Stimulated activated CD8-positive, alpha-beta memory T cell treated with anti-CD3 and anti-CD28 coated beads, Interleukin-15, amount 100 ng/mL, for 48 hours (primary cell): ENCODE measurements at places on chromosomes 4 and X.

DNA sequence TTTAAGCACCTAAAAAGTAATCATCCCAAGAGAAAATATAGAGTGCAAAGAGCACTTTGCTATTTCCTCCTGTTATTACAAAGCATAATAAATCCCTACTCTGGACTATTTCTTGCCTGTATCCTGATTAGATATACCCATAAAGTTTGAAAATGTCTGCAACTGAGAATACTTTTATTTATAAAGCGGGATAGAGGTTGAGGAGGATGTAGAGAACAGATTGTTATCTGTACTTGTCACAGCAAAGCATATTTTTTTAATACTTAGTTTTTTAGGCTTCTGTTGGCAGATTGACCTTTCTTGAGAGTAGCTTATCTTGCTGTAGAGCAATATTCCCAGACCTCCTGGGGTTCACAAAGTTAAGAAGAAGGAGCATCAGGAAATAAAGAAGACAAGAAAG, 396.1 kb downstream of the KCNIP4 start:
- no peak for DNase-seq

- no peak for DNase-seq
These were observed 34.5 kb downstream of the RPS6KA6 start for GRCh38 chrX:84153538-84153937.

GRCh38 chr4:99437723-99438404, 2.7 kb upstream of the ADH7 start:
- no peak for DNase-seq

DNA sequence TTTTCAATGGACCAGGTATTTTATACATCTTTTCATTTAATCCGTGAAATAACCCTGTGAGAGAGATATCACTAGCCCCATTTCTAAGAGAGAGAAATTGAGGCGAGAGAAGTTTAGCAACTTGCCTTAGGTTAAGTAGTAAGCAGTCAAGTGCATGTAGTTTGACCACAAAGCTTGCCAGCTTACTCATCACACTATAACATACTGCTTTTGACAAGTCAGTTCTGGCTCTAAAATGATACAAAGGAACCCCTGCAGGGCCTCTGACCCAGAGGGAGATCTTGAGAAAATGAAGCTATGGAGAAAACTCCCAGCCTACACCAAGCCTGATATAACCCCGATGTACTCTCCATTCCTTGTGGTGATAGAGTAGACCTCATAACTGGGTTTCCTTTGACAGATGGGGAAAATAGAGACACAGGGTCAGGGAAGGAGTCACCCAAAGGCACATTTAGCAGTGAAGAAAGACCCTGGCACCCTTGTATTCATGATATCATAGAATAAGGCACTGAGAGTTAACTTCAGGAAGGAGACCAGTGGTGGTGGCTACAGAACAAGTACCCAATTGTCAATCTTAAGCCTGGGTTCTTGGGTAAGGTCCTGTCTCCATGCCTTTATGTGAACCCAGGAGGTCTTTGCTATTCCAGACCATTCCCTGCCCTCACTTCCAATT, 60.2 kb upstream of the MSN start:
- DNase-seq, result no peak

GRCh38 chr4:24794916-24795665, at the start of gene SOD3:
TSS of gene SOD3 (plus strand) at chr4:24795573. CDS start at chr4:24799522, 3,949 bp downstream.
- no peak for DNase-seq

- DNase-seq, result no peak
These were observed 3.7 kb upstream of the IGFBP7 start for GRCh38 chr4:57113870-57114269.

- no peak for DNase-seq
These were observed 16.8 kb downstream of the APBB2 start for GRCh38 chr4:41197495-41197894.

DNA sequence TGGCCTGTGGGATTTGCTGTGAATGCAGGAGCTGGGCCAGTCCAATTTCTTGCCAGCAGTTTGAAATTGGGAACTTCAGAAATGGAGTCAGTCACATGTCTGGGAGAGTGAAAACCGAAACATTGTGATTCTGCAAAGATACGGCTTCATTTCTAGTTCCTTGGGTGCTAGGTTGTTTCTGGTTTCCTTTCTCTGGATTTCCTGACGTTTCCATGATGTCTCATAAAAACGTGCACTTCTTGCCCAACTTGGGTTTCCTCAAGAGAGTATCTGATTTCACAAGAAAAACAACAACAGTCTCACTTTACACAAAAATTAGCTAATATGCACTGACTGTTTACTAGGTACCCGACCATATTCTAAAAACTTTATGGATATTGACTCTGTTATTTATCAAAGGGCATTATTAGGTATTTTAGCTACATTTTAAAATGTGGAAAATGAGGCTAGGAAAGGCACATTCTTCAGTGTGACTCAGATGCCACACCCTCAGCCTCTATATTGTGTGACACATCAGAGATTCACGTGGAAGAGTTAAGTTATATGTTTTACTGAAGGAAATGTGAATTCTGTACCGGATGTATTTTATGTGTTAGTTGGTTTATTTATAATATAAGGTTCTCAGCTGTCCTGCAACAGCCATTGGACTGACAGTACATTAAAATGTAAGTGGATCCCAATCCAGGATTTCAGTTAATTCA, 225.0 kb upstream of the PUDP start:
- no peak for DNase-seq

DNA sequence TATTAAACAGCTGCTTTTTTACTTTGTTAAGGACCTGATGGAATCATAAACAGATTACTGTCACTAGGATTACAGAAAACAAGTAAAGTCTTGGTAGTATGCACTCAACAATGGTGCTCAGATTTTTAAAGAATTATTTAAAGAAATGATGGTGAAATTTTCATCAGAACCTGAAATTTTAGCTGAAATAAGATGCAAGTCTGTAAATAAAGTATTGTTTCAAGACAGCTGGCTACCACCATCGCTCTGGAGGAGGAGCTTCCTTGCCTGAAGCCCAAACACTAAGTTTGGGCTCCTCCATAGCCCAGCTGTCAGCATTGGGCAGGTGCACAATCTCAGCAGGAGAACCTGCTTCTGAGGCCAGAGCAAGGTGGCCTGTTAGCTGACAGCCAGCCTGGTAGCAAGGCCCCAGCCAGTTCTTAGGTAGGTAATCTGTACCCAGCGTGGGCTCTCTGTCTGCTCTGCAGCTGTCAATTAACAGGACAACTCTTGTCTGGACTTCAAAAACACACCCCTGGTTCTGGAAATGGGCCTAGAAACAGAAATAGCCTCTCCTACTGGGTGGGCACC, 4.6 kb downstream of the GAB1 start:
- DNase-seq, result no peak

- DNase-seq, result no peak
These were observed 495.2 kb downstream of the PDGFC start for GRCh38 chr4:156476359-156476758.

- DNase-seq, result no peak
These were observed 222.6 kb downstream of the ENOX2 start for GRCh38 chrX:130680164-130681035.

DNA sequence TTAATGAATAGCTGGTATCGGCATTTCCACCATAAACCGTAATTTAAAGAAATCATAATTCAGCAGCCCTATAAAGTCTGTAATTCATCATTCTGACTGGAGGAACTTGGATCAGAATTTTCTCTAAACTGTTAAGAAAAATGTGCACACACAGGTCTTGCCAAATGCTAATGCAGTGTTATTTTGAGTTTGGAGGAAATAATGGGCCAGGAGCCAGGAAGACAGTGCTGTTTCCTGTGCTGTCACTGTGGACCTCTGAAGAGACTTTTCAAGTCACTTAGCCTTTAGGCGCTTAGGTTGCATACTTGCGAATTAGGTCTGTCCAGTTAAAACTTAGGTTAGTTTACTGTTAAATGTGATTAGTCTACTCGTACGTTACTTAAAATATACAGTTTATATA, 137.5 kb upstream of the ANXA3 start:
- no peak for DNase-seq

DNA sequence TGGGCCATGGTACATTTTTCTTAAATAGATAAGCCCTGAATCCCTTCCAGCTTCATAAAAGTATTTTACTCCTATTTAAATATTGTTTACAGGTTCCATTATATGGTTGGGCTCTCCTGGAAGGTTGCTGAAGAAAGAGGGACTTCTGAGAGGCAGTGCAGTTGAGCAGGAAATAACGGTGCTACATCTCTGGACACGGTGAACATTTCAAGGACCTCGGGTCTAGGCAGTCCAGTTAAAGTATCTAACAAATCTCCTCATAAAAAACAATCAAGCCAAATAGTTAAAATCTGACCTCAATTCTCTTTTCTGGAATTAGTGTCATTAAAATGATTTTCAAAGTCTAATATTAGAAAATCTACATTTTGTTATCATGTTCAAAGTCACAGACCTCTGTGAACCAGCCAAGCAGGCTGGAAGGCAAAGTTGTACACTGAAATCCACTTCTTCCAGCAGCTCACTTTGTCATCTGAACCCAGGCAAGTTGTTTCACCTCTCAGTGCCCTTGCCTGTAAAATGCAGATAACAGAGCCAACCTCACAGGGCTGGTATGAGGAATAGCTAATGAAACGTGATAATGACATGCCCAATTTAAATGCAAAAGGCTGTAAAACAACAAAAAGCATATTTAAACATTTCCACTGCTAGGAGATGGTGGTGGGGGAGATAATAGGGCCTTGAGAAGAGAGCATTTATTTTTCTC, 267.0 kb upstream of the KLF3 start:
- no peak for DNase-seq

DNA sequence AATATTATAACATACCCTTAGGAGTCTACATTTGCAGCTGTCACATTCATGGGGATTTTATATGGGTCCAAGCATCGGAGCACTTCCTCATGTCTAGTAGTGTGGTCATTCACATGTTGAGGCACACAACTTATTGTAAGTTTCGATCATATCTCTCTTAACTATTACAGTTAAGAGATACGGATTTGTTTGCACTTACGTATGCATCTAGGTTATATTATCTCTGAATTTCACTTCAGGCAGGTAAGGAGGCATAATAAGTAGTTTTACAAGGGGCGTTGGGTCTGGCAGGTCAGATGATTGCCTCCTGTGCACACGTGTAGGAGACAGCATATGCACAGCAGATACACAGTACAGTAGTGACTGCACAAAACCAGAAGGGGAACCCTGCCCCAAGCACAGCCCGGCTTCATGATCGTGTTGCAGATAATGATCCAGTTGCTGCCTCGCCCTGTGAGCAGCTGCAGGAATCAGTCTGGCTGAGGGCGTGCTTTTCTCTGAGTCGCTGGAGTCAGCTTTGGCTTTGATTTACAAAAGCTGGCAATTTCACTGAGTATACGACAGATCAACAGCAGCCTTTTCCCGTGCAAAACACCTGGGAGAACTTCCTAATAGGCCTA, 302.9 kb upstream of the GATB start:
- DNase-seq, result no peak

GRCh38 chr4:18480342-18480741, 458.8 kb upstream of the LCORL start:
- DNase-seq, result no peak

DNA sequence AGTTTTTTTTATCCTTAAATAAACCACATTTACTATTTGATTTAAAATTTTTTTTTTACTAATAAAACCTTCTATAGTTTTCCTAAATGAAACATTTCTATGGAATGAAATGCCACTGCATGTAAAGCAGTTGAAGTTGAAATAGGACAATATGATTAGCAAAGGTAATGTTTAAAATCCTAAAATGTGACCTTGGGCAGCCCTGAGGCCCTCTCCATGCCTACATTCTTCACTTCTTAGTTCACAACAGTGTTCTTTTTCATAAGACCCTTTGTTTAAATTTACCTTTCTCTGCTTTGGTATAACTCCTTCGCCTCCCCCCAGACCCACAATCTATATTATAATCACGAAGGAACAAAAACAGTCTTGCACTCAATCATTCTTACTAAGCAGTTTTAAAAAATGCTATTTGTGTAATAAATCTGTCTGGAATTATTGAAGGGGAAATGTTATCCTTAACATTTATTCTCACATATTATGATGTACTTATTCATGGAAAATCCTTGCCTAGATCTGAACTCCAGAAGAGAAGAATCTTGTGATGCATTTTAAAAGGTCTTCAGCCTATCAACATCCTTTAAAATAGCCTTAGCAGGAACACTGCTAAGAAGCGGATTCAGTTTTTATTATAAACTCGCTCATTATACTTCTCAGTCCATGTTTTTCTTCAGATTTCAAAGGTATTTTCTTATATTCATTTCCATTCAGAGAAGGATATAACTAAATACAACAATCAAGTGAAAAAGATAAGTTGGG, 124.6 kb upstream of the NAP1L5 start:
- DNase-seq, result no peak

- no peak for DNase-seq
These were observed 119.4 kb upstream of the SORBS2 start for GRCh38 chr4:185931375-185931774.

- no peak for DNase-seq
These were observed 204.9 kb downstream of the SMARCA1 start for GRCh38 chrX:129318375-129318774.

- no peak for DNase-seq
These were observed 243.5 kb downstream of the GPAT3 start for GRCh38 chr4:83779103-83780052.

DNA sequence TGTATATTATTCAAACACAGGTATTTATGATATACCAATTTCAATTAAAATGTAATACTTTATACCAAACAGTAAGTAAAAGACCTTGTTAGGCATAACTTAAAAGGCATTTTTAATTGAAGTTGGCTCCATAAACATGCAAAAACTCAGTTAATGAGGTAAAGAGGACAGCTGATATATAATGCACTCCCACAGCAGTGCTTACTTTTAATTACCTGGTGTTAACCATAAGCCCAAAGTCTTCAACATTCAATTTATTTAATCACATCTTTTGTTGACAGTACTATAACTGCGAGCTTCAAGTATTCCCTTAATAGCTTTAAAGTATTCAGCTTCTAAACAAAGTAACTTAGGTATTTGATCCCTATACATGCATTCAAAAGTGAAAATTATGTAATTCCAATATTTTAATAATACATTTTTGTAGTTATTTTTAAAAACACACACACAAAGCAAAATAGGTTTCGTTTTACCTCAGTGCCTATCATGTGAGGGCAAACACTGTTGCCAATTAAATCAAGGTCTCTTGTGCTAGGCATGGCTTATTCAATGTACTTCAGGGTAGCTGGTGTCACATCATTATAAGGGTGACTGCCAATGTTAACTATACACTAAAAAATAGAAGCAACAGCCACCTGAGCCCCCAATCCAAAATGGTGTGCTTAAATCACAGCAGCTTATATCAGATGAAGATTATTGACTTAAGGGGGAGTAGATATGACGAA, 197.1 kb downstream of the LRBA start:
- DNase-seq, result no peak

GRCh38 chrX:132775263-132775823, 183.1 kb downstream of the HS6ST2 start:
- DNase-seq, result no peak

GRCh38 chr4:171947400-171947799, 134.2 kb downstream of the GALNTL6 start:
- no peak for DNase-seq

DNA sequence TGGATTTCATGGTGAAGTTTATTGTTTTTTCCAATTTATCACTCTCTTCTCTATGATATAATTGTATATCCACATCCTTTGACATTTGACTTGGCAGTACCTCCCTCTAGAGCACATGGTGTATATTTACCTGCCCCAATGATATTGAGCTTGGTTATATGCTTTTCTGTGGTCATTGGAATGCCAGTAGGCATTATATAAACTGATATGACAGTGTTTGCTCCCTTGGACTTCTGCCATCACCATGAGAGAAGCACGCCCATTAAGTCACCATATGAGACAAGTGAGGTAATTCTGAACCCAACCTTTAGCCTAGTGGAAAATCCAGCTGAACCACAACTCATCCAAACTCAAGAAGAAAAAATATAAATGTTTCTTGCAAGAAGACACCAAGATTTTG, 2761.5 kb downstream of the ARAP2 start:
- no peak for DNase-seq
